Naive thymus-derived CD8-positive, alpha-beta T cell (primary cell): ENCODE measurements at places on chromosomes 16 and 17.
A peak's percentile ranks its signal among the peaks of the same experiment; 100 is the strongest.

DNA sequence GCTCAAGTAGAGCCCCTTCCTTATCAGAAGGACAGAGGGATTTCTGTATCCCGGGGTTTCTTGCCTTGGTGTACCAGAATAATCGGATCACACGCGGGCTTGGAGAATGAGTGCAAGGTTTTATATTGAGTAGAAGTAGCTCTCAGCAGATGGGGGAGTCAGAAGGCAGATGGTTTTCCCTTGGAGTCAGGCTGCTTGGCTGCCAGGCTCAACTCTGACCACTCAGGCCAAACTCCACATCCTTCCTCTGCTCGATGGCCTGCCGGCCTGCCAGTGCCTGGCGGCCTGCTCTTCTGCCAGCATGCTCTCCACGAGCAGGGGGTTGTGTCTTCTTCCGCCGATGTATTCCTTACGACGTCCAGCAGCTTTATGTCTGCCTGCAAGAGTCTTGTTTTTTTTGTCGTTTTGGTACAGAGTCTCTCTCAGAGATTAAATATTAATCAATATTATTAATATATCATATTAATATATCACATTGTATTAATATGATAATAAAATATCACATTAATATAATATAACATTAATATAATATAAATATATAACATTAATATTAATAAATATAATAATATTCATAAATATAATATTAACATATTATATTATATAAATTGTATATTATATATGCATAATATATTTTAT is 229.2 kb upstream of the WSCD1 start:
- H3K36me3 ChIP-seq, result no peaks in the 10 kb centered on the region
- H3K27ac ChIP-seq, result no peak overlapping the region
- H3K4me3 ChIP-seq, result no peak overlapping the region
- H3K4me1 ChIP-seq, result no peaks in the 10 kb centered on the region

DNA sequence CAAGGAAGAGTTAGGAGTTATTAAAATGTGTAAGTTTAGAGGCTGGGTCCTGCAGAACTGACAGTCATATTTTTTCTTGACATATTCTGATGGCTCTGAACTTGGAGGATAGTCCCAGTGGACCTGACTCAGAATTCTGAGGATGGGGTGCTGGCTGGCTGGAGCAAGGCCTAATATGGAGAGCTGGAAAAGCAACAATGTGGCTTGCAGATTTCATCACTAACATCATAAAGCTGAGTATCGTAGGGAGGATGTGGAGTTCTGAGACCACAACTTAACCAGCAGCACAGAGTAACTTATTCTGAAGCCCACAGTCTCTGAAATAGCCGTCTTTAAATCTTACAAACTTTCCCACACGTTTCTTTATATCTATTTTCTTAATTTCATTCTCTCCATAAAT is 2.3 kb downstream of the KRTAP1-5 start:
- H3K4me3 ChIP-seq, result no peak overlapping the region
- no peak for DNase-seq

- DNase-seq, result no peak
- no peak overlapping the region for H3K27ac ChIP-seq
- H3K27me3 ChIP-seq, result no peaks in the 10 kb centered on the region
- H3K4me1 ChIP-seq, result peaks cover 1% of the 10 kb centered on the region
Measured at GRCh38 chr16:2039274-2040031, 8.2 kb downstream of the NTHL1 start.

DNA sequence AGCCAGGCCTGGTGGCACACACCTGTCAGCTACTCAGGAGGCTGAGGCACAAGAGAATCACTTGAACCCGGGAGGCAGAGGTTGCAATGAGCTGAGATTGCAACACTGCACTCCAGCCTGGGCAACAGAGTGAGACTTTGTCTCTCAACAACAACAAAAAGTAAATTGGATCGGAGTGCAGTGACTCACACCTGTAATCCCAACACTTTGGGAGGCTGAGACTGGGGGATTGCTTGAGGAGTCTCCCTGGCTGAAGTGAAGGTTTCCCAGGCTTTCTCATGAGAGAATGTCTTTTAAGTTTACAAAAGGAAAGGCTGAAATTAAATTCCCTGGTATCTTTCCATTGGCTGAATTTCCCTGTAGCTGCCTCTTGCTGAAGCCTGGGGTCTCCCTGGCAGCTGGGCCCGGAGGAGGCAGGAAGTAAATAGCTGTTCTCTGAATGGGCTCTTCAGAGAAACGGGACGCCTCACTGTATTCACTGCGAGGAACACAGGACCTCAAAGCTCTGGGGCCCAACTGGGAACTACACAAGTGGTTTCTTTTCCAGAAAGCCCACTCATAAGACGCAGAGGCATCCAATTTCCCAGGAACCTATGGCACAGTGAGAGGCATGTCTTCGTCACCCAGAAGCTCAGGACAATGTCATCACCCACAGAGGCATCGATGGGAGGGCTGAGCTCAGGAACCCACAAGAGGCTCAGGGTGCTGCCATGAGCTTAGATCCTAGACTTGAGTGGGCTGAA is 77.4 kb upstream of the SMURF2 start:
- no peaks in the 10 kb centered on the region for H3K36me3 ChIP-seq
- H3K4me3 ChIP-seq, result peak overlapping the region; percentile 22
- no peak overlapping the region for H3K27ac ChIP-seq
- no peak for DNase-seq

DNA sequence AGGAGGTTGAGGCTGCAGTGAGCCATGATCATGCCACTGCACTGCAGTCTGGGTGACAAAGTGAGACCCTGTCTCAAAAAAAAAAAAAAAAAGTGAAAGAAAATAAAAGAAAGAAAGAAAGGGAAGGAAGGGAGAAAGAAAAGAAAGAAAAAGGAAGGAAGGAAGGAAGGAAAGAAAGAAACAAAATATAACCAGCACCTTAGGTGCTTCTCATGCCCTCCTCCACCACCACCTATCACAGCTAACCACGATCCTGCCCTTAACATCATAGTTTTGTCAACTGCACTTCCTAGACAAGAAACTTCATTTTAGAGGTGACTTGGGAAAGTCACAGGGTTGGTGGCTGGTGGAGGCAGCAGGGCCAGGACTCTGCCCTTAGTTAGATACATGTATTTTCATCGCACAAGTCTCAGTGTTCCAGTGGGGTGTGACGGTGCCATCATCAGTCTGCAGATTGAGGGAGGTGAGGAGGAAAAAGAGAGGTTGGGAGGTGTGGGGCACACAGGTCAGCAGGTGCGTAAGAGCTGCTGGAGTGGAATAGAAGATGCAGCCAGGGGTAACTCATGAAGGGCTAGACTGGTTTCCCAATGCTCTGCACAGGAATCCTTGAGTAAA is 10.0 kb downstream of the SUPT4H1 start:
- no peaks in the 10 kb centered on the region for H3K27me3 ChIP-seq
- peak overlapping the region; percentile 82 for H3K4me3 ChIP-seq
- peaks cover 47% of the 10 kb centered on the region for H3K36me3 ChIP-seq

- peak overlapping the region; percentile 38 for H3K27ac ChIP-seq
- H3K4me1 ChIP-seq, result peaks cover 57% of the 10 kb centered on the region
- H3K4me3 ChIP-seq, result no peak overlapping the region
- DNase-seq, result no peak
Measured at GRCh38 chr16:8859913-8860881, 8.6 kb downstream of the CARHSP1 start.

DNA sequence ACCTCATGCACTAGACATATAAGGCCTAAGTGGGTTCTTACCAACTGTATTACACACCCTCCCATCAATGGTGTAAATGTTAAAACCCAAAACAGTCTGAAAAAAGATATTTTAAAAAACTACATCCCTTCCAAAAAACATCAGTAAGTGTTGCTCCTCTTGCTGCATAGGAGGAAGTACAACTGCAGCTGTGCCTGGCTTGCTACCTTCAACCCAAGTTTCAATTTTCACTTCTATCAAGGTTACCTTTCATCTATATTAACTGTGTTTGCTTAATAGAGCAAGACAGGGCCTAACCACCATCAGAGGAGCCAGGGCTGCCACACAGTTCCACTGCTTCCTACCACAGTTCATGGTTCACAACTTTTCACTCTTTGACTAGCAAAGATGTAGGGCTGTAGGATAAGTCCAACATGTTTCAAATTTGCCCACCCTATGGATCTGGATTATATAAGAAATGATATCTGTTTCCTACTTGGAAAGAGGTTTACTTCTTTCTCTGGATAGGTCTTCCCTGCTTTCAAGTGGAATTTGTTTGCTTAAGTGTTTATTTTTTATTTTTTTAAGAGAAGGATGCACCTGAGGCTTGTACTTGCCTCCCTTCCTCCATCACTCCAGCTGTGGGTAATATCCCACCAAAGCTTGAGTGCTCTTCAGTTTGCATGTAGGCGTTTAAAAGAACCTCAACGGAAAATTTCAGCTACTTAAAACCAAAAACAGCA is 56.7 kb downstream of the GRB7 start:
- peak overlapping the region; percentile 76 for H3K4me3 ChIP-seq
- no peaks in the 10 kb centered on the region for H3K27me3 ChIP-seq
- peaks cover 20% of the 10 kb centered on the region for H3K36me3 ChIP-seq
- DNase-seq, result no peak
- H3K4me1 ChIP-seq, result peaks cover 85% of the 10 kb centered on the region

DNA sequence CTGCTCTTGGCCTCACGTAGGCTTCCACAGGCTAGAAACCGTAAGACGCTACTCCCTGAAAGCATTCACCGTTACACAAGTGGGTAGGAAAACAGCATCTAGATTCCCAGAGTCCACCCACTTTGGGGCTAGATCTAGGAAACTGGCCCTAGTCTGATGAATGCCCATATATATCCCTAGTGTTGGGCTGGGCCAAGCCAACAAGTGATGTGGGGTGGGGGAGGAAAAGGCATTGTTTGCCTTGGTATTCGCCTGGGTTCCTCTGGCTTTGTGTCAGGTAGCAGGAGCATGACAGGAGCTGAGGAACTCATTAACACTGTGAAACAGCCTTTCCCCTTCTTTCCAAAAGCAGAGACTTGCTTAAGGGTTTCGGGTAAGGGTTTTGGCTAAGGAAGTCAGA is 112.4 kb downstream of the SMG6 start:
- H3K27me3 ChIP-seq, result no peaks in the 10 kb centered on the region
- peaks cover 4% of the 10 kb centered on the region for H3K36me3 ChIP-seq
- DNase-seq, result no peak

DNA sequence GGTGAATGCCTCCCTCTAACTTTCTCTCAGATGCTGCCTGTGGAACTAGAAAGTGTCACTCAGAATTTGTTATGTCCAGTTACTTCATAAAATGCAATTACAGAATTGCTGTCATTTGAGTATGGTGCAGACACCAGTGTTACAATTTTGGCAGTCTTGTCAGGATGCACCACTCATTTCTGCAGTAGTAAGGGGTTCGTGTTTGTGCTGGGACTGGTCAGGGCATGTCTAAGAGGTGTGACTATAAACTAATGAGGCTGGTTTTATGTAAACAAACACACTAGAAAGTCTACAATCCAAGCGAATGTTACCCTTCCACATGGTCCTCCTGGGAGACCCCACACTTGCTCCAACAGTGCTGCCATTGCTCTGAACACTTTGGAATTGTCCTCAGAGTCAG is 206.2 kb downstream of the ANKFN1 start:
- no peaks in the 10 kb centered on the region for H3K4me1 ChIP-seq
- no peaks in the 10 kb centered on the region for H3K36me3 ChIP-seq
- H3K4me3 ChIP-seq, result no peak overlapping the region
- no peak overlapping the region for H3K27ac ChIP-seq
- DNase-seq, result no peak

DNA sequence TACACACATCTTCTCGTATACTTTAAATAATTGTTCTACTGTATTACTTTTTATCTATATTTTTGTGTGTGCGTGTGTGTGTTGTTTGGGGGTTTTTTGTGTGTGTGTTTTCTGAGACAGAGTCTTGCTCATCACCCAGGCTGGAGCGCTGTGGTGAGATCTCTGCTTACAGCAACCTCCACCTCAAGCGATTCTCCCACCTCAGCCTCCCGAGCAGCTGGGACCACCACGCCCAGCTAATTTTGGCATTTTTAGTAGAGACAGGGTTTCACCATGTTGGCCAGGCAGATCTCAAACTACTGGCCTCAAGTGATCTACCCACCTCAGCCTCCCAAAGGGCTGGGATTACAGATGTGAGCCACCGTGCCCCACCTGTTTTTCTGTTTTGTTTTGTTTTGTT is 1.5 kb upstream of the CMTM4 start:
- no peaks in the 10 kb centered on the region for H3K36me3 ChIP-seq
- no peak overlapping the region for H3K27ac ChIP-seq
- no peak for DNase-seq
- peak overlapping the region; percentile 60 for H3K4me3 ChIP-seq
- no peaks in the 10 kb centered on the region for H3K27me3 ChIP-seq

GRCh38 chr17:61187038-61187437 is 212.6 kb upstream of the TBX2 start:
- no peaks in the 10 kb centered on the region for H3K36me3 ChIP-seq
- DNase-seq, result no peak
- H3K4me1 ChIP-seq, result peaks cover 3% of the 10 kb centered on the region
- no peak overlapping the region for H3K27ac ChIP-seq
- H3K27me3 ChIP-seq, result no peaks in the 10 kb centered on the region

GRCh38 chr17:15012351-15012980 is 252.7 kb downstream of the PMP22 start:
- peaks cover 28% of the 10 kb centered on the region for H3K27me3 ChIP-seq
- no peak for DNase-seq
- no peak overlapping the region for H3K27ac ChIP-seq
- no peaks in the 10 kb centered on the region for H3K36me3 ChIP-seq
- no peaks in the 10 kb centered on the region for H3K4me1 ChIP-seq
- H3K4me3 ChIP-seq, result no peak overlapping the region

DNA sequence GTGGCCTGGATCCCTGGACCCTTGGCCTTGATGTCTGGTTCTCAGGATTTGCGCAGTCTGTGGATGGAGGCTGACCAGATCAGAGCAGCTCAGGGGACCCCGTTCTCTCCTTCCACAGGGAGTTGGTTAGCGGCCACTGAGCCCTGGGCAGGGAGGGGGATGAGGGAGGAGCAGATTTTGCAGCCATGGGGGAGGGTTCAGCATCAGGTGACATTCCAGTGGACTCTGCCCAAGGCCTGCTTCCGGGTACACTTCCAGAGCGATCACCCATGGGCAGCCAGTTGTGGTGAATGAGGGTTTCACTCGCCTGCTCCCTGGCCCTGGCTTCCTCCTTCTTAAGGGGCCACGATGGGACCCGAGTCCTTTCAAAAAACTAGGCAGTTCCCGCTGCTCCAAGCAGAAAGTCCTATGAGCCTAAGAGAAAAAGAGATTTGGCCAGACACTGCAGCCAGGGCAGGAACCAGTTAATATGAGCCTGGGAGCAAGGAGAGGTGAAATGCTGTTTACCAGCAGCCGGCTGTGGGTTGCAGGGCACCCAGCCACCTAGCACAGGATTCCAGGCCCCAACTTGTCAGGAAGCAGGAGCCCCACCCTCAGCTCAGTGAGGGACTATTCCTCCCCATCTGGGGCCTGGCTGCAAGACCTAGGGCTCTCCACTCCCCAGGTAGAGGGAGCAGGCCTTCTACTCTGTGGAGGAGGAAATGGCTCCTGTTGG is 4.7 kb upstream of the GPRC5C start:
- DNase-seq, result no peak
- H3K4me3 ChIP-seq, result no peak overlapping the region
- no peak overlapping the region for H3K27ac ChIP-seq
- peaks cover 13% of the 10 kb centered on the region for H3K27me3 ChIP-seq
- H3K36me3 ChIP-seq, result no peaks in the 10 kb centered on the region
- H3K4me1 ChIP-seq, result peaks cover 17% of the 10 kb centered on the region
